ENCODE measurements at places on chromosomes 7 and 10. TPM values are rescaled to one million over a fixed set of nuclear protein-coding genes. Genes with fewer than 3 reads are reported as not detected.

DNA sequence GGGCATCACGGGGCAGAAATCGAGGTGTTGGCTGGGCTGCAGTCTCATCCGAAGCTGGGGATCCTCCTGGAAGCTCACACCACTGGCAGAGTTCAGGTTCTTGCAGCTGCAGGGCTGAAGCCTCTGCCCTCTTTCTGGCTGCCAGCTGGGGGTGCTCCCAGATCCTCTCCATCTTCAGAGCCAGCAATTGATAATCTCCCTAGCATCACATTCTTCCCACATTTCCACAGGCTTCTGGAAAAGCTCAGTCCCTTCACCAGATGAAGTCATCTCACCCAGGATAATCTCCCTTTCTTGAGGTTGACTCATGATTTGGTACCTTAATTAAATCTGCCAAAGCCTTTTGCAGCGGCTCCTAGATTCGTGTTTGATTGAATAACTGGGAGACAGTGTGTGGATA lies 55.2 kb downstream of the NRP1 start:
- no peak overlapping the region for H3K4me3 ChIP-seq
- H3K27ac ChIP-seq, result no peak overlapping the region
- DNase-seq, result no peak
- H3K36me3 ChIP-seq, result no peaks in the 10 kb centered on the region

GRCh38 chr10:61732629-61733278 lies 70.0 kb downstream of the CABCOCO1 start:
- no peaks in the 10 kb centered on the region for H3K4me1 ChIP-seq
- no peak overlapping the region for H3K4me3 ChIP-seq
- peaks cover 71% of the 10 kb centered on the region for H3K27me3 ChIP-seq
- H3K27ac ChIP-seq, result no peak overlapping the region
- no peak for DNase-seq

DNA sequence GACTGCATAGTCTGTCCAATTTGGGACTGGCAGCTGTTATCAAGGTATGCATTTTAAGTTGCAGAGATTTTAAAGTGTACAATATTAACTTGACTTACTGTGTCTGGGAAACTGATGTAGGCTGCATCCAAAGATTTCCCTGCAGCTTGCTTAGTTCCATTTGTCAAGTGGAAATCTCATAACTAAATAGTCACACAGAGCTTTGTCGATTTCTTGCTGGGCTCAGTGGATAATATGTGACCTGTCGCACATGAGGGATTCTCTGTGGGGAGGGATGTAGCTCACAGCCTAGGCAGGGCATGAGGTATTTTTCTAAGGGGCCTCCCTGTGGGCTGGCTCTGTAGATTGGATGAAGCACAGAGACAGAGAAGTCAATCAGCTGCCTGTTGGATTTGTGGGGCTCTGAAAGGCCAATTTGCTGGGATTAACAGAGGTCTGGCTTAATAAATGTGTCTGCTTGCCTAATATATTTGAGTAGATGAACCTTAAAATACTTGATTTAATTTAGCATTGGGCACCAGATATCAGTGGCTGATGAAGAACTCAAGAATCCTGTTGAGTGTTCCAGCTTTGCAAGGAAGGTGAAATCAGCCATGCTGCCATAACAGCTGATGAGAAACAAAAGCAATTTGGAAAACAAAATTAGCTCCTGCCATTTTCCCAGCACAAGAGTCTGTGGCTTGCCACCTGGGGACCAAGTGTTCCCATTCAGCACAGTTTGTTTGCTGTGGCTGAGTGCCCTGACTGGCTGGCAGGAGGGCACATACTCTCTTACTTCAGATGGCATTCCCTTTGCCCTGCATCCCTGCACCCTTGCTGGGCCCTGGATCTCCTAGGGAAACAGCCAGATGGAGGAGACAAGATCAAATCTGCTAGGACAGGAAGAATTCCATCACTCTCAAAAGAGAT lies 598.5 kb downstream of the SORCS3 start:
- H3K27me3 ChIP-seq, result no peaks in the 10 kb centered on the region
- no peaks in the 10 kb centered on the region for H3K36me3 ChIP-seq
- no peaks in the 10 kb centered on the region for H3K4me1 ChIP-seq
- no peak overlapping the region for H3K4me3 ChIP-seq

The FEZF1 gene
- not detected for total RNA-seq

The UTF1 gene
- total RNA-seq, result not detected
